Kidney epithelial cell (primary cell): ENCODE measurements at places on chromosomes 7 and 10. TPM values are rescaled to one million over a fixed set of nuclear protein-coding genes. Genes with fewer than 3 reads are reported as not detected.
A peak's percentile ranks its signal among the peaks of the same experiment; 100 is the strongest.

DNA sequence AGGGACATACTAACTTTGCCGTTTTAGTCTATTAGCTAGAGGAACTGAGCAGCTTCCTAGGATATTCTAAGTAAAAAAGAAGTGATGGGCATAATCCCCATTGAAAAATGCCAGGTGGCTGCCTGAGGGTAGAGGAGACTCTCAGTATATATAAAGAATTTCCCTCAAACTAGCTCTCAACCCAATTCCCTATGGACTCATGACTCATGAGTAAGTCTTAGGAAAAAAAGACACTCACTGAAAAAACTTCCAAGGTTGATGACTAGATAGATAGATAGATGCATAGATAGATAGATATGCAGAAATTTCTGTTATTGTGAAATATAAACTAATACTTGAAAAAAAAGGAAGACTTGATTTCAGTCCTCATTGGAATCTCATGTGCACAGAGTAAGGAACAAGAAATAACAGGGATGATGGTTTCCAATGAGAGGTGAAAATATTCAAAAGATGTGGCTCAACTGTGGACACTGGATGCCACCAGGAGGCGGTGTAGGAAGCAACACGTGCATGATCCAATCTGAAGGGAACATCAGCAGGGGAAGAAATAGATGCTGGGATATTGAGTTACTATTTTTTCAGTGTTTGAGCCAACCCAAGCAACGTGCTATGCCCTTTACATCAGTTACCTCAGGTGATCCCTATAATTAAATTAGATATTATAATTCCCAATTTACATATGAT, 711.0 kb upstream of the LRRTM3 start:
- no peak for DNase-seq

- no peak for DNase-seq
Observed at GRCh38 chr10:36089790-36090440, 447.8 kb upstream of the FZD8 start.

HMX2 gene
- 0.34 TPM in 1 of 2 replicates, not detected in the other for total RNA-seq

GRCh38 chr10:131641231-131641630, 259.6 kb upstream of the PPP2R2D start:
- peak; percentile 21 for DNase-seq

- no peak for DNase-seq
Observed at GRCh38 chr7:11228515-11228914, 254.8 kb downstream of the PHF14 start.

SLC18A3 gene
- not detected in 2 replicates for total RNA-seq

- no peak for DNase-seq
Observed at GRCh38 chr10:92572362-92573090, 1.4 kb downstream of the IDE start.

PRPS1L1 gene
- not detected in 2 replicates for total RNA-seq

DNA sequence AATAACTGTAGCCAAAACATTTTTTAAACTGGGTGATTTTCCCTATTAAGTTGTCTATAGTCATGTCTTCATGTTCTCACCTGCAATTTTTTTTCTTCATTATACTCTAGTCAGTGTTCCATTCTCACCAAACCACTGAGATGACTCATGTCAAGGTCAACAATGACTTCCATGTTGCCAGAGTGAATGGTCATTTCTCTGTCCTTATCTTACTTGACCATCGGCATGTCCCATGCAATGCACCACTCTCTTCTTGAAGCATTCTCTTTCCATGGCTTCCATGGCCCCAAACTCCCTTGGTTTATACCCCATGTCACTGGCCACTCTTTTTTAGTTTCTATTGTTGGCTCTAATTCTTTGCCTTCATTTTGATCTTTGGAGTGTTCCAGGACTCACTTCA, 173.9 kb downstream of the PPP1R17 start:
- DNase-seq, result no peak
